ENCODE measurements at places on chromosomes 4 and X. TPM values are rescaled to one million over a fixed set of nuclear protein-coding genes. Genes with fewer than 3 reads are reported as not detected.

PALLD gene
- total RNA-seq, result 396 TPM

SSX2B gene
- not detected for total RNA-seq

FGB gene
- not detected for total RNA-seq

SHISA3 gene
- total RNA-seq, result 3.9 TPM

GRCh38 chr4:189090174-189090814, 850.4 kb upstream of the FRG1 start:
- H3K27me3 ChIP-seq, result no peaks in the 10 kb centered on the region
- DNase-seq, result no peak
- peaks cover 2% of the 10 kb centered on the region for H3K36me3 ChIP-seq

DNA sequence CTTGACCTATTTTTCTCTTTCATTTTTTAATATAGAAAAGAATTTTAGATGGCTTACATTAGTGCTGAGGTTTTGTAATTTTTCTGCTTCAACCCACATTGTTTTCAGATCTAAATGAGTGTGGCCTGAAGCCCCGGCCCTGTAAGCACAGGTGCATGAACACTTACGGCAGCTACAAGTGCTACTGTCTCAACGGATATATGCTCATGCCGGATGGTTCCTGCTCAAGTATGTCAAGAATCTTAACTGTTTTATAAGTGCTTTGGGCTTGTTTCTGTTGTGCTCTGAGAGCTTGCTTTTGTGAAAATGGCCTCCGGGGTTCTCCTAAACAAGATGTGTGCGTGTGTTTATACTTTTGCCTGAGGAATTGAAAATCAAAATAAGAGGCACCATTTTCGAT, 41.6 kb downstream of the NPNT start:
- no peak for DNase-seq
- no peaks in the 10 kb centered on the region for H3K4me1 ChIP-seq
- H3K36me3 ChIP-seq, result no peaks in the 10 kb centered on the region
- peaks cover 56% of the 10 kb centered on the region for H3K27me3 ChIP-seq
- no peak overlapping the region for H3K27ac ChIP-seq
- no peak overlapping the region for H3K4me3 ChIP-seq
